ENCODE measurements at places on chromosomes 16 and 17.

GRCh38 chr16:78460428-78460827 lies 361.0 kb downstream of the WWOX start:
- no peak for DNase-seq

- no peak for DNase-seq
These were observed 43.5 kb downstream of the TBX21 start for GRCh38 chr17:47776330-47777197.

DNA sequence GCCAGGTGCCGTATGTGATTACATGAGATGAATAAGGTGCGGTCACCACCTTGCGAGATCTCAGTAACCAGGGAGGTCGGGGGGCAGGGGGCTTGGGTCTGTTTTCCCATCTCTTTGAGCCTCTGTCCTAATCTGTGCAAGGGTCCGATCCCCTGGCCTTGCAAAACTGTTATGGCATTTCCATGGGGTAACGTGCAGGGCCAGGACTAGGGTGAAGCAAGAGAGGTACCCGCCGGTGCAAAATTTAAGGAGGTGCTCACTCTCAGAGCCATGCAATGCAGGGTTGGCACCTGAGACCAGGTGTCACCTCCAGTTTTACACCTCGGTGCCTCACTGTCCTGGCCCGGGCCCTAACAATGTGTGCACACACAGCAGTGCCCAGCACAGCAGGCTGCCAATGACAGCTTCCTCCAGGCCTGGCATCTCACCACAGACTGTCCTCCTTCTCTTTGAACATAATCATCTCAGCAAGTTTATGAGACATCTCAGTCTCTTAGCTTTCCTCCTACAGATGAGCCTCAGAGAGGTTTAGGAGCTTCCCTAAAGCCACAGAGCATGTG lies 43.6 kb downstream of the C16orf95 start:
- DNase-seq: no peak

DNA sequence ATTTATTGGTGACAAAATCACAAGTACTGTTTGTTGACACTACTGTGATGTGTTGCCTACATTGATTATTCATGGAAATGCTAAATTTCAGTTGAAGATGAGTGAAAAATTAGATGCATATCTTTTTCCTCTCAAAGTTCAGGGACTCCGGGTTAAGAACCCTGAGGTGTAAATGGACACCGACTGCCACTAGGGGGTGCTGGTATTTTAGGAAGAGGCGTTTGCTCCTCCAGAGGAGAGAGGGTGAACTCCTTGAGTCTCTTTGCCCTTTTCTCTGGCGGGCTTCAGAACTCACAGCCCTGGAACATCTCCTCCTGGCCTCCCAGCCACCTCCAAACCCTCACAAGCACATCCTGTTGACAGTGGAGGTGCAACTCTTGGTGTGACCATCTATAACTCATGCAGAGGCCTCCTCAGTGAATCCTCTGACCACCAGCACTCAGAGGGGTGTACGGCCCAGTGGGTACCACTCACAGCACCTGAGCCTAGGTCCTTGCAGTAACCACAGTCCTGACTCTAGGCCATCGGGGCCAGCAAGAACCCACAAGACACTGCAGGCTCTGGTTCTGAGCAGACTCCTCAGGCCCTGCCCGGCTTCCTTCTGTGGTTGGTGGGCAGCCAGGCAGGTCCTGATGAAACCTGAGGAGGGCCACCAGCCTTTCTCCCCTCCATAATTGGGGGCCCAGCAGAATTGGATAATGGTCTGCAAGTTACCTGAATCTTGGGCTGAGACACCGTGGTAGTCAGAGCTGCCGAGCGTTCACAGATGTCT lies 26.2 kb upstream of the PIK3R5 start:
- no peak for DNase-seq

GRCh38 chr16:78072275-78072674 lies 27.2 kb upstream of the WWOX start:
- no peak for DNase-seq

DNA sequence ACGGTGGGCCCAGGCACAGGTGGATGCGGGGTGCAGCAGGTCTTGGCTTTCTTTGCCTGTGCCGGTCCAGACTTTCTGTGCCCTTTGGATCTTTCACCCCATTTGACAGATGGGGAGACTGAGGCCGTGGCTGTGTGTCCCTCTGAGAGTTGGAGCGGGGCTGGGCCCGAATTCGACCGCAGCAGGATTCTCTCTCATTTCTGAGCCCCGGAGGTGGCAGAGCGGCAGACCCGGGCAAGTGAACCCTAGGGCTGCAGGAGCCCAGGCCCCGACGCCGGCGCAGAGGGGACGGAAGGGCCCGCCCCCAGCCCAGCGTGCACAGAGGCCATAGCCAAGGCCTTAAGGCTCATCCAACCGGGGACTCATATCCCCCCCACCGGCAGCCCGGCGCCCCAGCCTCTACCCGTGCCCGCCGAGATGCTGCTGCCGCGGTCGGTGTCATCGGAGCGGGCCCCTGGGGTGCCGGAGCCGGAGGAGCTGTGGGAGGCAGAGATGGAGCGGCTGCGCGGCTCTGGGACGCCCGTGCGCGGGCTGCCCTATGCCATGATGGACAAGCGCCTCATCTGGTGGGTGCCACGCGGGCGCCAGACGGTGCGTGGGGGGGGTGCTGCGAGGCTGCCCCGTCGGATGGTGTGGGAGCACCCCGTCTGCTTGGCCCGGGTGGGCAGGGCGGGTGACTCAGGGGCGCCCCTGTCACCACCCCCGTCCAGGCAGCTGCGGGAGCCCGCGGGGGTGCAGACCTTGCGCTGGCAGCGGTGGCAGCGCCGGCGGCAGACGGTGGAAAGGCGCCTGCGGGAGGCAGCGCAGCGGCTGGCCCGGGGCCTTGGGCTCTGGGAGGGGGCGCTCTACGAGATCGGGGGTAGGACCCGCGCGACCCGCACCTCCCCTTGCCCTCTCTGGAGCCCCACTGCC lies 857 bp downstream of the TMC8 start:
- DNase-seq: peak; percentile 71

Data from activated gamma-delta T cell (primary cell).